T-helper 1 cell (primary cell): ENCODE measurements at places on chromosomes 12 and 14.

DNA sequence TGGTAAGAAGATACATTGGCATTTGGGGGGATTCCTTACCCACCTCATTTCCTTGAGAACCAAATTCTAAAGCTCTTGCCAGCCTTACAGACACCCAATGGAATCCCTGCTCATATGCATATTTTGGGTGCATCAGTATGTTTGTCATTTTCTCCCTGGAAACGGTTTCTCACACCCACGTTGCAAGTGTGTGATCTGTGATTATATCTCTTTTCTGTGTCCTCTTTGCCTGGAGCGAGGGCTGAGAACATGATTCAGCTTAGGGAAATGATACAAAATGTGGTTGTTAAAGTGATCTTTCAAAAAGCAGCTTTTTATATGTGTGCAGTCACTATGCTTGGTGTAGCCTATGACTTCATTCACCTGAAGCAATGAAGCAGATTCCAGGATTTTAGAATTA is 52.0 kb downstream of the KCNMB4 start:
- DNase-seq, result no peak

GRCh38 chr12:47837190-47838171 is 17.8 kb upstream of the HDAC7 start:
- peak; percentile 50 for DNase-seq

DNA sequence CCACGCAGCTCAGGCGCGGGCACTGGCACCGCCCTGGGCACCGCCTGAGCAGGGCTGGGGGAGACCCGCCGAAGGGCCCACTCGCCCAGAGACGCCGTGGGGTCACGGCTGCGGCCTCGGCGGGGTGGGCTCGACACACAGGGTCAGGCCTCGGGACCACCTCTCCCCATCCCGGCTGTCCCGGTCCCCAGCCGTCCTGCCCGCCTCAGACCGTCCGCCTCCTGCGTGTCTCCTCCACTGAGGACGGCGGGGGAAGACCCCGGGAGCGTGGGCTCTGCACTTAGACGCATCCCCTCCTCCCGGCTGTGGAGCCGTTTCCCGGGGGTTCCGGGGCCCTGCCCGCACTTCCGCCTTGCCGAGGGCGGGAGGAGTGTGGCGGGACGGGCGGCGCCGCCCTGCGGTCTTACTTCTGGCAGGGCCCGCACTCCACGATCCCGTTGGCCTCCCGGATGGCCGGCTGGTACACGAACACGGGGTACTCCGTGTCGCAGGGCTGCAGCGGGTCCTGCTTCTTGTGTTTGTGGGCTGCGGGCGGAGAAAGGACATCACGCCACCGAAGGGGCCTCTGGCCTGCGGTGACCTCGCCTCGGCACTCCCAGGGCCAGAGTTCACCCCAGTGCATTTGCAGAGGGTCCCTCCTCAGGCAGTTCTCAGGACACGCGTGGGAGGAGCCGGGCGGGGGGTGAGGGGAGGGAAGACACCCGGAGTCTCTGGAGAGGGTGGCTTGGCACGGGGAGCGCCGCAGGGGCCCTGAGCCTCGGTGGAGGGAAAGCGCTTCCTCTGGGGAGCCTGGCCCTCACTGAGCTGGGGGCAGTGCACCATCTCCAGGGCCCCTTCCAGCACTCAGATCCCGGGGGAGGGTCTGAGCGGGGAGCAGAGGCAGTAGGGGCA is 23.1 kb upstream of the LRTM2 start:
- peak; percentile 62 for DNase-seq

DNA sequence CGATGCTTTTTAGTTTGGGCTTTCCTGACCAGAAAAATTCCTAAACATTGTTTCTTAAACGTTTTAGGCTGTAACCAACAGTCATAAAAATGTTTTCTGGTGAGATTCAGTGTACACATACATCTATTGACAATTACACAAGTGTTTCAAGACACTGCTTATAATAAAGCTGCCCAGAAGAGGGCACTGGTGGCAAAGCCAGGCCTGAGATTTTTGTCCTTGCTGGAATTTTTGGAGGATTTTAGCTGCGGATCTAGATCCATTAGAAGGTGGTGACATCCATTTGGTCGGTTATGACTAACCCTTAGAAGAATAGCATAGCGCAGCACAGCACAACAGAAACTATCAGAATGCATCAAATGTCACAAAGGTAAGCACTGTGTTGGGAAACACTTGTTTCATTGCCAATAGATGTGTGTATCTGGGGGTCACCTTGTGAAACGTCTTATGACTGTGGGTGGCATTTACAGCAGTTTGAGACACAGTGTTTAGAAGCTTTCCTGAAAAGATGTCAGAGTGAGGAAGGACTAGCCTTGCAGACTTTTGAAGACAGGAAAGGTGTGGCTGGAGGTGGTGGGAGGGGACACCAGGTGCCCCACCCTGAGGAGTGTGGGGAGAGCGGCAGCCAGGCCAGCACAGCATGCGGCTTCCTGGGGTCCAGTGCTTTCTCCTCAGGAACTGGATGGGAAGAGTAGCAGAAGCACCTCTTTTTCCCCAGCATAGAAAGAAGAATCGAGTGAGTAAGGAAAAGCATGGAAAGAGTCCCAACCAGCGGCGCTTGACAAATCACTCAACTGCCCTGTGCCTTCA is 54.7 kb upstream of the FKBP4 start:
- no peak for DNase-seq

GRCh38 chr14:29410581-29410980 is 517.1 kb downstream of the PRKD1 start:
- DNase-seq, result no peak

DNA sequence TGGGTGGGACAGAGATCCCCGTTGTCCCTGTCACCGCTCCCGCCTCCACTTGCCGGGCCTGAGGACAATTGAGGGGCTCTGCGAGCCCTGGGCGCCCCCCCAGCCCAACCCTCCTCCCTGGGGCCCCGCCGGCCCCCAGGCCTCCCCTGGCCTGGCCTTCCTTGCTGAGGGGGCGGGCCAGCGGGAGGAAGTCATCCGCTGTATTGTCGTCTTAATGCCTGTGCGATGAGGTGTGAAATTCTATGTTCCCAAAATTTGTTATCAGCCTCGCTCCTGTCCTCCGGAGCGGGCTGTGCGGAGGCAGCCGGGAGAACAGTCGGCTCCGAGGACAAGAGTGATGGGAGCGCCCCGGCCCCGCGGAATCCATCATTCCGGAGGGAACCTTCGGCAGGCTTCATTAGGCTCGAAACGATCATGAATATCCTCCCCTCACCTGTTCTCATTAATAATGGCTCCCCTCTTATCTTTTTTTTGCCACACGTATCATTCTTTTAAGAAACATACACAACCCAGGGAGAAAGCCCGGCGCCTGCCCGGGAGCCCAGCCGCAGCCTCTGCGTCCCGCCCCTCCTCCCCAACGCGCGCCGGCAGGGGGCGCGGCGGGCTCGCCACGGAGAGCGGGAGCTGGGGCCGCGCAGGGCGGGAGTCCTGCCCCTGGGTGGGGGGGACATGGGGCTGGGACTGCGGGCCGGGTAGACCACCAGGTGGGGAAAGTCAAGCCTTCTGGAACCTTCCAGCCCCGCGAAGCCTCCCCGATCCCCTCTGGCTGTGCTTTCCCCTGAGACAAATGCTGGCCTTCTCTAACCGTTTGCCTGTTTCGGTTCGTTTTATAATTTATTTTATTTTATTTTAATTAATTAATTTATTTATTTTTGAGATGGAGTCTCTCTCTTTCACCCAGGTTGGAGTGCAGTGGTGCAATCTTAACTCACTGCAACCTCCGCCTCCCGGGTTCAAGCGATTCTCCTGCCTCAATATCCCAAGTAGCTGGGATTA is 17.1 kb upstream of the DLK1 start:
- DNase-seq, result no peak

DNA sequence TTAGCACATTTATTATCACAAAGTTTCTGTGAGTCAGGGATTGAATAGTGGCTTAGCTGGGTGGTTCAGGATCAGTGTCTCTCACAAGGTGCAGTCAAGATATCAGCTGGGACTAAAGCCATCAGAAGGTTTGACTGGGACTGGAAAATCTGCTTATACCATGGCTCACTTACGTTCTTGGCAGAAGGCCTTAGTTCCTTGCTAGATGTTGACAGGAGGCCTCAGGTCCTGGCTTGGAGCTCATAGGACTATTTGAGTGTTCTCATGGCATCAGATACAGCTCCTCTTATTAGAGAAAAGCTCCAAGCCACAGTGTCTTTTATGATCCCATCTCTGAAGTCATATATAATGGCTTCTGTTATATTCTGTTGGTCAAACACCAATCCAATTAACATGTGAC is 127.3 kb downstream of the SLC6A15 start:
- no peak for DNase-seq

- DNase-seq, result no peak
These were observed 5.3 kb downstream of the SCNN1A start for GRCh38 chr12:6369916-6370575.

- no peak for DNase-seq
These were observed 50.7 kb upstream of the ATF7IP start for GRCh38 chr12:14314801-14315200.
